HCT116 (cell line): ENCODE measurements at places on chromosomes 5 and 9. TPM values are rescaled to one million over a fixed set of nuclear protein-coding genes. Genes with fewer than 3 reads are reported as not detected.

DNA sequence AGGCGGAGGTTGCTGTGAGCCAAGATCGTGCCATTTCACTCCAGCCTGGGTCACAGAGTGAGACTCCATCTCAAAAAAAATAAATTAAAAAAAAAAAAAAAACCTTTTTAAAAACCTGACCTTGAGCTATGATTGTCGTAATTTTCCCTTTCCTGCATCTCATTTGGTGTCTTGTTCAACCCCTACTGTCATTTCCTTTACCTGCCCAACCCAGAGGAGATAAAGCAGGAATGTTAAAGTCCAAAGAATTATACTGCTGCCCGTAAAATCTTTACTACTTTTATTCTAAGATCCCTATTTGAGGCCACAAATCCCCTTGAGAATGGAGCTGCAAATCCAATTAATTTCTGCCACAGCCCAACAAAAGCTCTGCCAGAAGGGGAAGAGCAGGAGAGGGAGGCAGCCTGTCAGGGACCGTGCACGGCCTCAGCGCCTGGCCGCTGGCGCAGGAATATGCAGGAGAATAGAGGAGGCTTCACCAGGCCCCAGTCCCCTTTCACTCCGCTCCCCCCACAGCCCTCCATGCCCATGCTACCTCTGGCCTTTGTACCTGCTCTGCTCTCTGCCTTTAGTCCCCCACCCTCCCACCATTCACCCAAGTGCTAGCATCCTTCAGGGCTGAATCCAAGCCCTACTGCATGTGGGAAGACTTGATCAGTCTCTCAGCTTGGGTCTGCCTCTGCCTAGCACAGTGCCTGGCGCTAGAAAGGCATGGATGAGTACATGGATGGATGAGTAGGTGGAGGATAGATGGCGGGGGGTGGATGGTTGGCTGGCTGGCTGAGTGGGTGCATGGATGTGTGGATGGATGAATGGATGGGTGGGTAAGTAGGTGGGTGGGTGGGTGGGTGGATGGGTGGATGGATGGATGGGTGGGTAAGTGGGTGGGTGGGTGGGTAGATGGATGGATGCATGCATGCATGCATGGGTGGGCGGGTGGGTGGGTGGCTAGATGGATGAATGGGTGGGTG, 99.8 kb upstream of the SARDH start:
- DNase-seq = no peak

- peak; percentile 60 for DNase-seq
Measured at GRCh38 chr9:12785260-12785770, 10.5 kb downstream of the LURAP1L start.

GRCh38 chr9:127525401-127526188, 74.3 kb downstream of the LRSAM1 start:
- DNase-seq = peak; percentile 54

AGTPBP1 gene
- 17.4 TPM for total RNA-seq

DNA sequence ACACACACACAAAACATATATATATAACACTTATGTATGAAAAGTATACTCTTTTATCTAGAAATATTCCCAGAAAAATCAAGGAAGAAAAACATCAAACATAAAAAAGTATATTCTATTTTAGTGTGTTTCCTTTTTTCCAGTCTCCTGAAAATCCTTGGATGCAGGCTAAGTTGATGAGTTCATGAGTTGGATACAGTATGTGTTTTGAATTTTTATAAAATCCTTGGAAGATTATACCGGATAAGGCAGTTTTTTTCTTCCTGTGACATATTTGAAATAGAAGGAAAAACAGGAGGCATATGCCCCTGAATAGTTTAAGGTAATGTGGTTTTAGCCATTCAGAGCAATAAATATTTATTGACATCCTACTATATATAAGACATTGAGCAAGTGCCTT, 203.6 kb downstream of the SNX18 start:
- DNase-seq = no peak

GRCh38 chr9:134313470-134313869, 12.8 kb upstream of the RXRA start:
- DNase-seq = no peak

- DNase-seq = no peak
Measured at GRCh38 chr5:17951392-17952169, 317.3 kb downstream of the TAF11L14 start.

- peak; percentile 91 for DNase-seq
Measured at GRCh38 chr5:56123531-56124243, 109.4 kb downstream of the ANKRD55 start.

- no peak for DNase-seq
Measured at GRCh38 chr5:140348104-140348503, 1.7 kb upstream of the HBEGF start.

DNA sequence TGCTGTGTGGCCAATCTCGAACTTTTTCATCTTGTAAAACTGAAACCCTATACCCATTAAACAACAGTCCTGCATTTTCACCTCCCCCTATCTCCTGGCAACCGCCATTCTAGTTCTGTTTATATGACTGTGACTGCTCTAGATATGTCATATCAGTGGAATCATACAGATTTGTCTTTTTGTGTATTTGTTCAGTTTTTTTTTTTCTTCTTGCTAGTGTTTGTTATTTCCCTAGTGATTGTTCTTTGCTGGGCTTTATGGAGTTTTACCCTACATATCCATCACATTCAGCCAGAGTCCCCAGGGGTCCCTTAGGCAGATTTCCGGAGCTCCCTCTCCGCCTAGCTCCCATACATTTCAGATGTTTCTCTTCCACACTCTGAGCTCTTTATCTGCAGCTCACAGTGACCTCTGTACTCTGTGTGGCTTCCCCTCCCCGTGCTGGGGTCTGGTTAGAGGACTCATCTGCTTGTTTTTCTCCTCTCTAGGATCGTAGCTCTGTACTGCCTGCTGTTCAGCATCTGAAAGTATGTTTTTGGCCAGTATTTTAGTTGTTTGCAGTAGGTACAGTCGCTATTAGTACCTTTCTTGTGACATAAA, 25.1 kb upstream of the CARTPT start:
- no peak for DNase-seq

SLC6A19 gene
- total RNA-seq = not detected

DNA sequence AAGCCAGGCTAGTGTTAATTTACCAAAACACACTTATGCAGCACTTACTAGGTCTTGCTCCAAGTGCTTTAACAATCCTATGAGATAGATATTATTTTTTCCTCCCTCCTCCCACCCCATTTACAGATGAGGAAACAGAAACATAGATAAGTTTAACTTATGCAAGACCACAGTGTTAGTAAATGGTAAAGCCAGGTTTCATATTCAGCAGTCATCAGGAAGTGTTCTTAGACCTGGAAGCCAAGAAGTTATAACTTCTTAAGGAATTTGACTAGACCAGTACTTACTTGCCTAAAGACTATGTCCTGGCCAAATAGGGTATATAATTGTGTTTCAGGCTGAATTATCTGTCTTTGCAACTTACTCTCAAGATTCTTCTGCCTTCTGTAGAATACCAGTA, 15.9 kb downstream of the ABHD17B start:
- no peak for DNase-seq

DNA sequence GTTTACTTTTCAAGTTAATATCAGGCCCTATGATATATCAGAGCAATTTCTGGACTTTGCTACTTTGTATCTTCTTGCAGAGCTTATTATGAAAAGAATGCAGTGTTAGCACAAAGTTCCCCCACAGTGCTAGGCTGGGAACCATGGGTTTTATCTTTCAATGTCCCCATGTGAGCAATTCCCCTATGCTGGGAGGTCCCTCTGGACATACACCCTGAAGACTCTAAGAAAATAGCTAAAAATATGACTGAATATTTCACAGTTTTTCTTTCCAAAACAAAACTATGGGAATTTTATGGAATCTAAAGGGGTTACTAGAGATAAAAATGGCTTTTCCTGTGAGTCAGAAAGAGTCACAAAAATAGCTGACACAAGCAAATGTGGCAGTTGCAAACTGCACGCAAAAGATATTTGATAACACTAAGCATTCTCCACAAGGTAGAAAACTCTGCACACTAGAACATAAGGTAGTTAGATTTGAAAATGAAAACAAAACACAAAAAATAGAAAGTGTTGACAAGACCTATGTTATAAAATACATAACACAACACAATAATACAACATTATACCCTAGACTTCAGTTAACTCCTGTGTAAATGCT, 487.5 kb upstream of the GRIN3A start:
- DNase-seq = no peak

DNA sequence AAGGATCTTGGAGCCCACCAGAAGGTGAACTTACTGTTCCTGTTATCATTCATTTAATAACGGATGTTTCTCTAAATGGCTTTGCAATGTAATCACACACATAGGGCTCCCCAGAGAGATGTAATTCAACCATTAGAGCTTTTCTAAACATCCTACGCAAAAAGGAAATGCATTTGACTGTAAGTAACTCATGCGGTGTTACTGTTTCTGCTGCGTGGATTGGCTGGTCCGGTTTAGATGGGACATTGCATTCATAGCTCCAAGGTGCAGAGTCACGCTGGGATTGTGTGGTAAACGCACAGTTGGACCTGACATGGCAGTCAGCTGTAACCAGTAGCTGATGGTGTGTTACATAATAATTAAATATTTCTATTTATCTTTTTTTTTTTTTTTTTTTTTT, 185.5 kb upstream of the OTULINL start:
- DNase-seq = no peak

GRCh38 chr5:157924931-157925729, 66.2 kb upstream of the CLINT1 start:
- DNase-seq = no peak

DNA sequence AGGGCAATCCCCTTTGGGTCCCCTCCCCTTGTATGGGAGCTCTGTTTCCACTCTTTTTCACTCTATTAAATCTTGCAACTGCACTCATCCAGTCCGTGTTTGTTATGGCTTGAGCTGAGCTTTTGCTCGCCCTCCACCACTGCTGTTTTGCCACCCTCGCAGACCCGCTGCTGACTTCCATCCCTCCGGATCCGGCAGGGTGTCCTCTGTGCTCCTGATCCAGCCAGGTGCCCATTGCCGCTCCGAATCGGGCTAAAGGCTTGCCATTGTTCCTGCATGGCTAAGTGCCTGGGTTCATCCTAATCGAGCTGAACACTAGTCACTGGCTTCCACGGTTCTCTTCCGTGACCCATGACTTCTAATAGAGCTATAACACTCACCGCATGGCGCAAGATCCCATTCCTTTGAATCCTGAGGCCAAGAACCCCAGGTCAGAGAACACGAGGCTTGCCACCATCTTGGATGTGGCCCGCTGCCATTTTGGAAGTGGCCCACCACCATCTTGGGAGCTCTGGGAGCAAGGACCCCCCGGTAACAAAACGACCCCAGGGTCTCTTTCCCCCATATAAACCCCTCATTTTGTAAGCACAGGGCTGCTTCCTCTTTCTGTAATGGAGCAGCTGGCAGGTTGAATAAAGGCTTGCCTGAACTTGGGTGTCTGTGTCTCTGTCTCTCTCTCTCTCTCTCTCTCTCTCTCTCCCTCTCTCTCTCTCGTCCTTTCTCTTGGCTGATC, 1166.2 kb downstream of the TAF11L14 start:
- DNase-seq = no peak

- no peak for DNase-seq
Measured at GRCh38 chr5:81854915-81855314, 104.0 kb upstream of the SSBP2 start.

- no peak for DNase-seq
Measured at GRCh38 chr9:86511614-86512360, 157.6 kb upstream of the TUT7 start.

- DNase-seq = no peak
Measured at GRCh38 chr5:54912021-54912420, 73.4 kb downstream of the ESM1 start.

DNA sequence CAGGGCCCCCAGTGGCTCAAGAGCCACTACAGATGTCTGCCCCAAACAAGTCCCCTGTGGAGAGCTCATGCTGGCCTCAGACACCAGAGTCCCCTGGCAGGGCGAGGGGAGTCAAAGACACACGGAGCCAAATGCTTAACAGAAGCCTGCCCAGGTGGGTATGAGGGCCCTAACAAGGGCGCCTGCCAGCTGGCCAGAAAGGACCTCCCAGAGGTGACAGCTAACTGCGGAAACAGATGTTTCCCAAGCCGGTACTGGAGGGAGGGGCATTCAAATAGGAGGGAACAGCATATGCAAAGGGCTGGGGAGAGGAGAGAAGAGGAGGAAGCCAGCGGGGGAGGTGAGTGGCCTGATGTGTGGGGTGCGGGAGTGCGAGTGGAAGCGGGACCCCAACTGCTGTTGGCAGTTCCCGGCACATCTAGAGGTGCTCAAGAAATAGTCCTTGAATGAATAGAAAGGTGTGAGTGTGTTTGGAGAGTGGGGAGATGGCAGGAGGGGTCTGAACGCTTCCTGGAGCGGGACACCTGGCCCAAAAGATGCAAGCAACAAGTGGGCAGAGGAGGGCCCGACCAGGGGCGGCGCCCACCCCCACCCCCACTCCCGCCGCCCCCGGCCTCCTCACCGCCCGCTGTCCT, 824 bp downstream of the MXD3 start:
- no peak for DNase-seq

- no peak for DNase-seq
Measured at GRCh38 chr9:89841456-89841855, 236.6 kb downstream of the GADD45G start.

DNA sequence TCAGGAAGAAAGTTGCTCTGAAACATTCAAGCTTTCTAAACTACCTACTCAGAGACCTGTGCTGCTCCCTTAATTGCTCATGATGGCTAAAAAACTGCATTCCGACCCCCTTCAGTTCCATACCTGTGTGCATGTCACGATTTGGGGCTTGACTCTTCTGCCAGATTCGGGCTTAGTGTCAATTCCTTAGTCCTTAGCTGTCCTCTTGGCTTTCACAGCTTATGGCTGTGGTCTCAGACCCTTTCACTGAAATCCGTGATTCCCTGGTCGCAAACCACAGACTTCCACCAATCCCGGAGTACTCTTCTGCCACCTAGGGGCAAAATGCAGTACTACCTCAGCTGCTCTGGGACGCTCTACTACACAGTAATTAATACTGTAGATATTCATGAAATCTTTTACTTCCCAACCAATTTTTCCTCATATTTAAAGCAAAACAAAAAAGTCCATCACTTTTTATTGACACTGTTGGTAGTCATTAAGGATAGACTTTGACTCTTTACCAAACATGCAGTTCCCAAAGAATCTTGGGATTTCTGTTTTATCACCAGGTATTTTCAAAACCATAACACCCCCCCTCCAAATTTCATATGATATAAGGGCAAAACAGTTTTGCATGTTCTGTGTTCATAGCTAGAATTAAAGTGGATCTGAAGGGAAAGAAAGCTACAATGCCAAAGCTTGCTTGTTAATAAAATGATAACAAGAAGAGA, 617.4 kb downstream of the SLCO4C1 start:
- DNase-seq = peak; percentile 59

GRCh38 chr5:3377176-3377575, 218.5 kb upstream of the IRX1 start:
- no peak for DNase-seq

SHB gene
- 28.7 TPM for total RNA-seq

DNA sequence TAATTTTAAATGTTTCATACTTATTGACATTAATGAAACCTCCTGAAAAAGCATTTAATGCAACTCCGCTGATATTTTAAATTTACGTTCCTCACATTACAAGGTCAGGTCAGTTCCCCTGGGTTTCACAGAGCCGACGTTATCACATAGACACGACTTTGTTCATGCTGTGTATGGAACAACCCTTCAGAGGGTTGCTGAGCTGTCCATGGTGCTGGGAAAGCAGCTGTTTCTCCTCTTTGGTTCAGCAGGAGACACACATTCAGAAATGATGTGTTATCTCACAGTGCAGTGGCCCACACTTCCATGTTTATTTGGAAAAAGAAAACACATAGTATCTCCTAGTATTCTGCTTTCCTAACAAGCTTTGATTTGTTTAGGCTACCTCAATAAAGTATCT, 53.5 kb downstream of the PPP2R2B start:
- DNase-seq = no peak

TMEM161B gene
- total RNA-seq = 22.1 TPM
